ENCODE measurements at places on chromosomes 6 and 20. TPM values are rescaled to one million over a fixed set of nuclear protein-coding genes. Genes with fewer than 3 reads are reported as not detected.

The C2 gene
- 0.20 TPM for total RNA-seq

The TFAP2C gene
- 2.2 TPM for total RNA-seq

The SLC17A1 gene
- total RNA-seq = not detected

The DNAH8 gene
- not detected for total RNA-seq

DNA sequence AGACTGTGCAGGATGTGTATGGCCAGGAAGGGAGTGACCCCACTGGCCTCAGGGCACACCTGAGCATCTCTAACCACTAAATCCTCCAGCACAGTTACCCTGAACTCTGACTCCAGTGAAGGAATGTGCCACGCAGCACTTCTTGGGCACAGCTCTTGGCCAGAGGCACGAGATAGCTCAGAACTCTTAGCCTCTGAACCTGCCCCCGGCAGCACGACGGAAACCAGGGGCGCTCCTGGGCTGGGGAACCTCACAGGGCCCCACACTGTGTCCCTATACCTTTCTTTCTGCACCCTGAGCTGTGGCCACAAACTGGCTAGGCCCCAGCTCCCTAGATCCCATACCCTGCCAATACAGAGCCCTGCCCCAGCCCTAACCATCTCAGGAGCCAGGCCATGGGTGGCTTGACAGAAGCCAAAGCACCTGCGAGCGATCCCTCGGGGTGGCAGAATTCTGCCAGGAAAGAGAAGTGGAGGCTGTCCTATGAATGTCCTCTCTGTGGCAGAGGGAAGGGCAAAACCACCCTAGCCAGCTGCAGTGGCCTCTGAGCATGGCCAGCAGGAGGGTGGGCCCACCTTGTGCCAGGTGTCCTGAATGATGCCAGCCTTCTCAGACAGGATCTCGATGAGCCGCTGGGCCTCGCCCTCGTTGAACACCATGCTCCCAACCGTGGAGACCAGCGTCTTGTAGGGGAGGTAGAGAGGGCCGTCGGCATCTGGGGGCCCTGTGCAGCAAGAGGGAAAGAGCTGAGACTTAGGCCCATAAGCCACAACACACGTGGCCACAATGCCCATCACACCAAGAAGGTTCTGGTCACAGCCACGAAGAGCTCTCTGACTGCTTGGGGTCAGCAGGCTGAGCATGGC is 39.4 kb downstream of the RRBP1 start:
- no peak overlapping the region for H3K27ac ChIP-seq
- H3K4me1 ChIP-seq = peaks cover 16% of the 10 kb centered on the region

DNA sequence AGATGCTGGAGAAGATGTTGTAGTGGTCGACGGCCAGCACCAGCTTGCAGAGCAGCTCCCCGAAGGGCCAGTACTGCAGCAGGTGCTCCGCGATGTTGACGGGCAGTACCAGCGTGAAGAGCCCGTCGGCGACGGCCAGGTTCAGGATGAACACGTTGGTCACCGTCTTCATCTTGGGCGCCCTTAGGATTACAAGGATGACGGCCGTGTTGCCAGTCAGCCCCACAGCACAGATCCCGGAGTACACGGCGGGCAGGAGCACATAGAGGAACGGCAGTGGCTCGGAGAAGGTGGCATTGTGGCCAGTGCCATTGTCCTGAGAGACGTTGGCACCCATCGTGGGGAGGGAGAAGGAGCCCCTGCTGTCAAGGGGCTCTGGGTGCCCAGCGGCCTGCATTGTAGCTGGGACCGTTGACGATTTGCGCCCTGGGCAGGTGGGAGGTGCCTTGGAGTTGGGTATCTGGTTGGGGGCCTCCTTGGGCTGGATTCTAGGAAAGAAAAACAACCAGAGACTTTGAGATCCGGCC is 867 bp downstream of the NPBWR2 start:
- no peaks in the 10 kb centered on the region for H3K4me1 ChIP-seq
- no peaks in the 10 kb centered on the region for H3K36me3 ChIP-seq
- H3K27me3 ChIP-seq = peaks cover 15% of the 10 kb centered on the region
- no peak overlapping the region for H3K27ac ChIP-seq

- no peaks in the 10 kb centered on the region for H3K27me3 ChIP-seq
- no peaks in the 10 kb centered on the region for H3K4me1 ChIP-seq
- H3K36me3 ChIP-seq = no peaks in the 10 kb centered on the region
- no peak overlapping the region for H3K4me3 ChIP-seq
- DNase-seq = no peak
- no peak overlapping the region for H3K27ac ChIP-seq
Measured at GRCh38 chr20:24033151-24033550, 44.6 kb upstream of the GGTLC1 start.

DNA sequence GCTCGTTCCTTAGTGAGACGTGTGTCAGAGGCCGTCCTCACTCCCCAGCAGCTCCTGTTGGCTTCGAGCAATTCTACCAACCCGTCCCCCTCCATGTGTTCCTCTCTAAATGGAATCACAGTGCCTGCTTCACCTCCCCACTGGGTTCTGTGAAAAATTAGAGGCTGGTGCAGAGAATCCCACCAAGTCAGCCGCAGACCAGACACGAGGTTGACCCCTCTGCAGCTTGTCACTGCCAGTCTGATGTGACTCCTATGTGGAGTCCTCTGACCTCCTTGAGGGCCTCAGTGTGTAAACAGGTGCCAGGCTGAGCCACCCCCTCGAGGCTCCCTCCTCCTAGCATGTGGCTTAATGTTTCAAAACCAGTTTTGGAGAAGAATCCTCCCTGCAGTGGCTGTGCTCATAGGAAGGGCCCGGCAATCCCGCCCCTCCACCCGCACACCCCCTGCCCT is 12.6 kb upstream of the IRF4 start:
- peaks cover 10% of the 10 kb centered on the region for H3K27me3 ChIP-seq
- H3K27ac ChIP-seq = no peak overlapping the region
- no peaks in the 10 kb centered on the region for H3K4me1 ChIP-seq
- no peaks in the 10 kb centered on the region for H3K36me3 ChIP-seq
- H3K4me3 ChIP-seq = no peak overlapping the region

GRCh38 chr20:11912013-11912658 is 5.6 kb upstream of the BTBD3 start:
- no peak overlapping the region for H3K4me3 ChIP-seq
- H3K36me3 ChIP-seq = no peaks in the 10 kb centered on the region
- DNase-seq = no peak
- no peaks in the 10 kb centered on the region for H3K27me3 ChIP-seq
- no peak overlapping the region for H3K27ac ChIP-seq
- no peaks in the 10 kb centered on the region for H3K4me1 ChIP-seq

DNA sequence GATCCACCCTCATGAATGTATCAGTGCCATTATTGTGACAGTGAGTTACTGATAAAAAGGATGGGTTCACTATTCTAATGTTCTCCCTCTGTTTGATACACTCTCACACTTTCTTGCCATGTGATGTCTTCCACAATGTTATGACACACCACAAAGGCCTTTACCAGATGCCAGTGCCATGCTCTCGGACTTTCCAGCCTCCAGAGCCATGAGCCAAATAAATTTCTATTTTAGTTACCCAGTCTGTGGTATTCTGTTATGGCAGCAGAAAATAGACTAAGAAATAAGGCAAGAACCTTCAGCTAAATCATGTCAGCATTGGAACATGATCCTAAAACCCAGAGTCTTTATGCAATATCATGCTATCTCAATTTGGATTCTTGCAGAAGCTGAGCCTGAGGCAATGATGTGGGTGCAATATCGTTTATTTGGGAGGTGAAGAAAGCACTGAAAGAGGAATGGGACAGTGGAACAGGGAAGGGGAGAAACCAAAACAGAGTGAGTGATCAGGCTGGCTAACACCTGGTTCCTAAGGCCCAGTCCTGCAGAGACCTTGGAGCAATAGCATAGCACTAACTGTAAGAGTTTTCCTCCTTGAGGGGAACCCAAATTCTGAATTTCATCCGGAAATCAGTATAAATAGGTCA is 130.4 kb upstream of the LRFN2 start:
- no peak overlapping the region for H3K4me3 ChIP-seq
- no peak overlapping the region for H3K27ac ChIP-seq
- H3K4me1 ChIP-seq = peaks cover 10% of the 10 kb centered on the region
- DNase-seq = no peak
- no peaks in the 10 kb centered on the region for H3K36me3 ChIP-seq

- no peak for DNase-seq
- peaks cover 16% of the 10 kb centered on the region for H3K27me3 ChIP-seq
- no peak overlapping the region for H3K4me3 ChIP-seq
- no peaks in the 10 kb centered on the region for H3K36me3 ChIP-seq
- H3K4me1 ChIP-seq = no peaks in the 10 kb centered on the region
Measured at GRCh38 chr6:45942953-45943352, 72.7 kb downstream of the CLIC5 start.

DNA sequence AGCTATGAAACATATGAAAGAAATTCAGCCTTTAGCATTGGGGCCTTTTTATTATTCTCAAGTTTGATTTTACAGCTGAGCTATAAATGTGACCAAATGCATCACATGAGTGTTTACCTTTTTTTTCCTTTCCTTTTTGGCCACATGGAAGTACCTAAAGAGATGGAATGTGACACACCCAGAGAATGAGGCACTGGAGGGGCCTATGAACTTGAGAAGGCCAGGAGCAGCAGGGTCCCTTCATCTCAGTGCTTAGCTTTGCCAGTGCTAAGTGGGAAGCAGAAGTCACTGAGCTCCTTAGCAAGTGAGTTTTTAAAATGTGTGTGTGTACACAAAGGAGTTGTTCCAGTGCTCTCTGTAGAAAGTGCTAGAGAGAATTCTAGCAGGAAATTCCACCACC is 44.7 kb downstream of the RREB1 start:
- H3K27ac ChIP-seq = no peak overlapping the region
- H3K4me1 ChIP-seq = peaks cover 37% of the 10 kb centered on the region
- H3K4me3 ChIP-seq = no peak overlapping the region
- H3K27me3 ChIP-seq = no peaks in the 10 kb centered on the region
- no peaks in the 10 kb centered on the region for H3K36me3 ChIP-seq
- DNase-seq = no peak

GRCh38 chr20:10445758-10446157 is 10.7 kb downstream of the SLX4IP start:
- DNase-seq = no peak
- no peaks in the 10 kb centered on the region for H3K36me3 ChIP-seq
- no peaks in the 10 kb centered on the region for H3K4me1 ChIP-seq
- H3K27me3 ChIP-seq = no peaks in the 10 kb centered on the region
- H3K27ac ChIP-seq = no peak overlapping the region

DNA sequence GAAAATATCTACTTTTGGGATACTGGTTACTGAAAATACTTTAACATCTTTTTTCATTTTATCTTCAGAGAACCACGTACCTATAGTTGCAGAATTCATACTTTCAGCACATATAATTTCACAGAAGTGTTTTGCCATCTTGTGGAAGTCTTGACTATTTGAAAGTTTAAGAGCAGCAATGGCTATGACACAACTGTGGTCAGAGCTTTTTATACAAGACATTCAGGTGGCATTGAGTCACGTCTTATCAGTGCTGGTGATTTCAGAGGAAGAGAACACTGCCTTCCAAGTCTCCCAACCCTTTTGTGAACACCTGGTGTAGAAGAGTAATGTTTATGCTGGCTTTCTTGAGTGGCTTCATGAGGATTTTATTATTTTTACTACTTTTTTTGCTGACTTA is 171.6 kb downstream of the ARID1B start:
- H3K36me3 ChIP-seq = no peaks in the 10 kb centered on the region
- DNase-seq = peak; percentile 96
- H3K27ac ChIP-seq = peak overlapping the region; percentile 84
- no peaks in the 10 kb centered on the region for H3K27me3 ChIP-seq

DNA sequence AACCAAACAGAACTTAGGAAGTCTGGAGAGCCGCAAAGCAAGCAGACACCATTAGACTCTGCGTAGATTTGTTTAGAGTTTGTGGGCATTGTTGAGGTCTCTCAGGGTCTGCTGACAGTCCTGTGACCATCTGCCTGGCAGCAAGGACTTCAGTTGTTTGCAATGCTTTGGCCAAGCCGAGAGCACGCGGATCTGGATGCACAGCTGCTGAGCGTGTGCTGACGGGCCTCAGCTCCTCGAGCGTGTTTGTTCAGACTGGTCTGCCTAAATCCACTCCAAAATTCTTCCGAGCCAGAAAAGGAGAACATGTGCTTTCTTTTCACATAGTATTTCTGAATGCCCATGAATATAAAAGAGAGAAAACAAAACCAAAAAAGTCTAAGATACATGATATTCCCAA is 159.0 kb downstream of the ZNF217 start:
- no peaks in the 10 kb centered on the region for H3K4me1 ChIP-seq
- no peaks in the 10 kb centered on the region for H3K36me3 ChIP-seq
- H3K4me3 ChIP-seq = no peak overlapping the region
- no peak for DNase-seq

DNA sequence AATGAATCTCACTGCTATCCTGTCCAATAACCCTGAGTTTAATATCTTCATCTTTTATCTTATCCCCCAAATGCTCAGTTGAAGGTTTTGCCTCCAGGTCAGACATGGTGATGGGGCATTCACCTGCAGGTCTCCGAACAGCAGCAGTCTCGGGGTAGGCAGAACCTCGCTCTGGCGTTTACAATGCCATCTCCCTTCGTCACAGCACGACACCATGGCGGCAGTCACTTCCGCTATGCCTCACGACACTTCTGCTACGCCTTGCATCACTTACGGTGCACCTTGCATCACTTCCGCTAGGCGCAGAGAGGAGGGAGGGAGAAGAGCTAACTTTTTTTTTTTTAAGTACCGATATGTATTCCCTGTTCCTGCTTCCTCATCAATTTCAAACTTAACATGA is 194.9 kb downstream of the BCAS1 start:
- H3K4me3 ChIP-seq = no peak overlapping the region
- no peaks in the 10 kb centered on the region for H3K36me3 ChIP-seq
- no peak overlapping the region for H3K27ac ChIP-seq
- peaks cover 17% of the 10 kb centered on the region for H3K4me1 ChIP-seq
- H3K27me3 ChIP-seq = no peaks in the 10 kb centered on the region

GRCh38 chr6:11640486-11640885 is 102.9 kb downstream of the TMEM170B start:
- no peaks in the 10 kb centered on the region for H3K27me3 ChIP-seq
- no peak overlapping the region for H3K4me3 ChIP-seq
- peaks cover 11% of the 10 kb centered on the region for H3K4me1 ChIP-seq
- H3K36me3 ChIP-seq = no peaks in the 10 kb centered on the region

- peaks cover 7% of the 10 kb centered on the region for H3K27me3 ChIP-seq
- DNase-seq = no peak
- no peaks in the 10 kb centered on the region for H3K36me3 ChIP-seq
- no peak overlapping the region for H3K27ac ChIP-seq
Measured at GRCh38 chr20:63058696-63059335, 52.1 kb upstream of the BHLHE23 start.

DNA sequence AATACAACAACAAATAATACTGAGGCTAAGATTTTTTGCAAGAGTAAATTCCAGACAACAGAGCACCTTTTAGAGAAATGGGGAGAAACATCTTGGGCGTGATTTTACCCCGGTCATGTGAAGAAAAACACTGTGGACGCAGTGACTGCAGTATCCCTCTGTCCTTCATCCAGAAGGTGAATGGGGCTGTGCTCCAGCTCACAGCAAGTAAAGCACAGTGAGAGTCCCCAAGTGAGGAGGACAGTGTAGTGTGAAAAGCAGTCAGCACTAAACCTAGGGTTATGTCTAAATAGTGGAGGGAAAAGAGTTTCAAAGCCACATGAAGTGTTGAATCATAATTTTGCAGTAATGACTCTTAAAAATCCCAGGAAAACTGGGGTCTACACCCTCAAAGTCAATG is 338.4 kb downstream of the PACRG start:
- no peaks in the 10 kb centered on the region for H3K27me3 ChIP-seq
- no peak overlapping the region for H3K4me3 ChIP-seq
- H3K27ac ChIP-seq = no peak overlapping the region

GRCh38 chr6:28865401-28866204 is 58.2 kb downstream of the TRIM27 start:
- no peak overlapping the region for H3K4me3 ChIP-seq
- H3K27me3 ChIP-seq = no peaks in the 10 kb centered on the region
- no peak for DNase-seq
- no peak overlapping the region for H3K27ac ChIP-seq
- peaks cover 10% of the 10 kb centered on the region for H3K4me1 ChIP-seq

- H3K36me3 ChIP-seq = no peaks in the 10 kb centered on the region
- peak; percentile 8 for DNase-seq
- no peak overlapping the region for H3K27ac ChIP-seq
- no peak overlapping the region for H3K4me3 ChIP-seq
Measured at GRCh38 chr6:118618676-118619377, 32.6 kb downstream of the CEP85L start.
